ENCODE measurements at places on chromosomes 16 and 17.

DNA sequence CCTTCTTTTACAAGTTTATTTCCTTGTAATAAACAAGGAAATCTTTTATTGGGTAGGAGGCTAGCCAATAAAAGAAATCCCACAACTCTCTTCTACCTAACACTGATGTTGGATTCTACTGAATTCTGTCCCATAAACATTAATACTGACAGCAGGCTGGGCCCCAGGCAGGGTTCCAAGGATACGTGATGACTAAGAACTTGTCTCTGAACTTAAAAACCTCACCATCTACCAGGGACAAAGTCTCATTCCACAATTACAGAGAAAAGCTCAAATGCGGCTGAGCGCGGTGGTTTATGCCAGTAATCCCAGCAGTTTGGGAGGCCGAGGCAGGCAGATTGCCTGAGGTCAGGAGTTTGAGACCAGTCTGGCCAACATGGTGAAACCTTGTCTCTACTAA, 64.9 kb downstream of the ARHGAP17 start:
- no peaks in the 10 kb centered on the region for H3K27me3 ChIP-seq
- peaks cover 16% of the 10 kb centered on the region for H3K36me3 ChIP-seq
- no peak for DNase-seq
- H3K4me3 ChIP-seq: no peak overlapping the region

DNA sequence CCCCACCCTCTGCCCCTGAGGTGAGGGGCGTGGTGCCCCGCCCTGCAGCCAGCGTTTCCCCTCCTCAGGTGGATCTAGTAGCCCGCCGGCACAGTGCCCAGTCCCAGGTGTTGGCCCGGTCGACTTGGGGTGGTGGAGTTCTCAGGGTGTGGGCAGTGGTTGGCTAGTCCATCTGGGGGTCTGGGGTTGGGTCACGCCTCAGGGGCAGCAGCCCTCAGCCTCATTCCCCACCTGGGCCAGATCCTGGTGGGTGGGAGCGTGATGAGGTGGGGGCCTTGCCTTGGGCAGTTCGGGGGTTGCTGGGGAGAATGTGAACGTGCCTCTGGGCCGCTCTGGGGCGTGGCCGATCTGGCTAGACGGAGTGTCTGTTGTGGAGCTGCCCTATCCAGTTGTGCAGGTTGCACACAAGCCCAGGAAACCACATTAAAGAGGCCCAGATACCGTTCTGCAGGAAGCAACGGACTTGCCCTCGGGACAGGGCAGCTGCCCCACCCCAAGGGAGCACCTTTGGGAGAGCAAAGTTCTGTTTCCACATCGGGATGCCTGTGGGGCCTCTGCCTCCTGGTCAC, 32.0 kb downstream of the GSE1 start:
- no peak overlapping the region for H3K4me3 ChIP-seq
- no peak overlapping the region for H3K27ac ChIP-seq
- H3K27me3 ChIP-seq: peaks cover 17% of the 10 kb centered on the region
- H3K4me1 ChIP-seq: peaks cover 15% of the 10 kb centered on the region
- no peak for DNase-seq

- H3K4me3 ChIP-seq: no peak overlapping the region
- H3K4me1 ChIP-seq: peaks cover 4% of the 10 kb centered on the region
- DNase-seq: no peak
- peaks cover 12% of the 10 kb centered on the region for H3K36me3 ChIP-seq
- H3K27ac ChIP-seq: no peak overlapping the region
These were observed 24.0 kb downstream of the PCTP start for GRCh38 chr17:55774846-55775271.

DNA sequence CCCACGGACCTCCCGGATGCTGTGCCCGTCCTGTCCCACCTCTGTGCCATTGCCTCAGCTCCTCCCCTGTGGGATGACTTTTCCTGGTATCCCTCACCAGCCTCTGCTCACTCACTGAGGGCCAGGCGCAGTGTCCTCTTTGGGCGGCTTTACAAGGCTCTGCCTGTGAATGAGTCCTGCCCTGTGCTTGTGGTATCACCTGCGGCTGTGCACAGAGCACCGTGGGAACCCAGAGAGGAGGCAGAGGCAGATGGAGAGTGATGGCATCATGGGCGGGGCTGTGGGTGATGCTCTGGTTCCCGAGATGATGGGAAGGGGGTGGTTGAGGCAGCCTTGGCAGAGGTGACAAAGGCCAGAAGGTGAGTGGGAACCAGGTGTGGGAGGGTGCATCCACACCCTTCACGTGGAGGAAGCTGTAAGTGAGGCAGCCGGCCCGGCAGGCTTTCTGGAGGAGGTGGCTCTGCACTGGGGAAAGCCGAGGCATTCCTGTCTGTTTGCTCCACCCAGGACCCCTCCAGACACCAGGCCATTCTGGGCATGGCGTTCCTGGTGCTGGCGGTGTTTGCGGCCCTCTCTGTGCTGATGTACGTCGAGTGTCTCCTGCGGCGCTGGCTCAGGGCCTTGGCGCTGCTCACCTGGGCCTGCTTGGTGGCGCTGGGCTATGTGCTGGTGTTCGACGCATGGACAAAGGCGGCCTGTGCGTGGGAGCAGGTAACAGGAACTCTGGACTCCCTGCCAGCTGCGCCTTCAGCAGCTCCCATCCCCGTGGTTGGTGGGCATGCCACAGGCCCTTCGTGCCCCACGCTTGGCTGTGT, 23.8 kb downstream of the ADCY7 start:
- no peak for DNase-seq
- no peaks in the 10 kb centered on the region for H3K4me1 ChIP-seq
- H3K27me3 ChIP-seq: no peaks in the 10 kb centered on the region
- H3K27ac ChIP-seq: no peak overlapping the region
- no peak overlapping the region for H3K4me3 ChIP-seq
- no peaks in the 10 kb centered on the region for H3K36me3 ChIP-seq

DNA sequence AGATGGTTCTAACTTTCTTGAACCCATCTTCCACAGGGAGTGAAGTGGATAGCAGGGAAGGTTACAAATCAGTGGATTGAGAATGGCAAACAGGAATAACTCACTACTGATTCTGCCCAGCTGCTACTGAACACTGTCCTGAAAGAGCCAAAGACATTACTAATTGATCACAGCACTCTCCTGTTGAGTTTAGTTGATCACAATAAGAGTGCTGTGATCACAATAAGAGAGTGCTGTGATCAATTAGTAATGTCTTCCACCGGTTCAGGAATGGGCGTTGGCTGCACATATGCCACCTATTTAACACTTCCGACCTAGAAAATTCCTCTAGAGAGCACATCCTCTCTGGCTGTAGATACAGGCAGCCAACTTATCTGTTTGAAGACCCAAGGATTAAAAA, 11.4 kb downstream of the CFAP97D1 start:
- H3K27me3 ChIP-seq: no peaks in the 10 kb centered on the region
- no peaks in the 10 kb centered on the region for H3K36me3 ChIP-seq
- H3K4me1 ChIP-seq: peaks cover 7% of the 10 kb centered on the region
- no peak overlapping the region for H3K27ac ChIP-seq
- no peak overlapping the region for H3K4me3 ChIP-seq

- H3K27me3 ChIP-seq: no peaks in the 10 kb centered on the region
- no peak for DNase-seq
- H3K4me1 ChIP-seq: peaks cover 7% of the 10 kb centered on the region
These were observed 5.7 kb downstream of the PLD2 start for GRCh38 chr17:4812690-4813089.
